ENCODE measurements at places on chromosomes 2 and 18.
A peak's percentile ranks its signal among the peaks of the same experiment; 100 is the strongest.

DNA sequence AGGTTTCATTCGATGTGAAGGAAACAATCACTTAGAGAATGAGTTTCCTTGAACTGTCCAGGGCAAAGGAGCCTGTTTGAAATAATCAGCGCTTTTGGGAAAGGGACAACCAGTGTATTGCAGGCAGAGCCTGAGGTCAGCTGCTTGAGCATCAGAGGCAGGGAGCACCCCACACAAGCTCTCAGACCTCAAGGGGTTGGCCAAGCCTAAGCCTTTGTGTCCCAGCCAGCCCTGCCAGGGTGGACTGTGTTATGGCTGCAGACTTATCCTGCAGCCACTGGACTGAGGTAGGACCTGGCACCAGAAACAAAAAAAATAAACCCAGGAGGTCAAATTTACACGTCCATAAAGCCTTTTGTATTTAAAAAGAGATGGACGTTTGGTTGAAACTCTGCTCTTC is 228.3 kb downstream of the SEPTIN10 start:
- no peak for DNase-seq

- DNase-seq = no peak
These were observed 7.2 kb upstream of the SIX3 start for GRCh38 chr2:44934038-44934982.

GRCh38 chr2:105934467-105934866 is 189.8 kb downstream of the NCK2 start:
- no peak for DNase-seq

GRCh38 chr2:212073360-212073759 is 465.2 kb downstream of the ERBB4 start:
- DNase-seq = no peak

DNA sequence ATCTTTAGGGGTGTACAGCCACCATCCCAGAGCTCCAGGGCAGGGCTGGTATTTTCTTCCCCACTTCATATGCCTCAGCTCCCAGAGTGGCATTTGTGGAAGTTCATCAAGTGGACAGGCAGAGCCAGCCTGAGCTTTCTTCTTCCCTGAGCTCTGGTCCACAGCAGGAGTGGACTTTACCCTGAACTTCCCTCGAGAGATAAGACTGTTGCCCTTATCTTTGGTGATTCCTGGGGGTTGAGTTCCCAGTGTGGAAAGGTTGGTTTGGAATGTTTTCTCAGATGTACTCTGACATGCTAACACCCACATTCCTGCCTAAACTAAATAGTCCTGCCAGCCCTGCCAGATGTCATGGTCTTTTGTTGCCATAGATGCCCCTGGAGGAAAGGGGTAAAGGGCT is 62.0 kb upstream of the LGALSL start:
- no peak for DNase-seq

GRCh38 chr18:58338961-58339592 is 289.8 kb downstream of the ALPK2 start:
- peak; percentile 45 for DNase-seq

DNA sequence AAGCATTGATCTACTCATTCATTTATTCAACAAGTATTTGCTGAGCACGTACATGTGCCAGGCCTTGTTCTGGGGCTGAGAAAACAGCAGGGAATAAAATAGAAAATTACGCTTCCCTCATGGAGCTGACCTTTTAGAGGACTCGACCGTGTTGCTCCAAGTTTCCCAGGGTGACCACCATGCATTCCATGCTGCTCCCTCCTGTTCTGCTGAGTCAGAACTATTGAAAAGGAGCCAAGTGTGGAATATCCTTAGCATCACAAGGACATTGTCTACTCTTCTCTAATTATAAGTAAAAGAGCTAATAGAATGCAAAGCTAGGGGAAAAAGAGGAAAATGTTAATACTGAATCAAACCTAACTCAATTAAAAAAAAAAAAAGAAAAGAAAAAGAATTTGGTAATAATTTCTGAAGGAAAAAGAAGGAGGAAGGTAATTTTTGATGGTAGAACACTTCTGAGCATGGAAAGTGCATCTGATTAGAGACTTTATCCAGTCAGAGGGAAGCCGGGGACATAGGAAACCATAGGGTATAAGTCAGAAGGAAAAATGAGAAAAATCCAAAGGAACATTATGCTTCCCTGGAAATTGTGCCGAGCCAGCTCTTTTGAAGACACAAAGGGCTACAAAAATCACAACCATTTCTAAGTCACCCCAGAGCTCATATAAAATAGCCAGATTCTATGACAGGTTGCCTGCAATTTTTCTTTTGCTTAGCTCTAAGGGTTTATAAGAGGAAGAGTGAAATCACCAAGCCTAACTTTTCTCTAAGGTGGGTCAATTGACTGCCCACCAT is 339.4 kb downstream of the RND3 start:
- DNase-seq = no peak

GRCh38 chr2:42031281-42032223 is 16.3 kb upstream of the PKDCC start:
- no peak for DNase-seq

- no peak for DNase-seq
These were observed 659.5 kb upstream of the HS6ST1 start for GRCh38 chr2:128978212-128978611.

DNA sequence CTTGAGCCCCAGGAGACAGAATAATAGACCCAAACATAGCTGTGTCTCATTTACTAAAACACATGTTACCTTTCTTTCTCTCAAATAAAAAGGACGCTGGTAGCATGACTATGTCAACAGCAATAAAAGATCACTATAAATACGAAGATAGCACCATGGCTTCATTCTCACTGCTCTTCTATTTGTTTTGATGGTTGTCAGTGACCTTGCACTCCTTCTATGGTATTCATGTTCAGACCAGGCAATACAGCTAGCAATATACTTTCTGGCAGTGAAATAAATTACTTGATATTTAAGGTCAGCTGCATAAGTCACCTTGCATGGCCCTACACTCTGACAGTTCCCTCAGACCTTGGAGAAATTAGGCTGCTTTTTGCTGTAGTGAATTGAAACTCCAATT is 263.2 kb upstream of the CDH7 start:
- no peak for DNase-seq

- no peak for DNase-seq
These were observed 8.5 kb downstream of the FMNL2 start for GRCh38 chr2:152343426-152343825.

DNA sequence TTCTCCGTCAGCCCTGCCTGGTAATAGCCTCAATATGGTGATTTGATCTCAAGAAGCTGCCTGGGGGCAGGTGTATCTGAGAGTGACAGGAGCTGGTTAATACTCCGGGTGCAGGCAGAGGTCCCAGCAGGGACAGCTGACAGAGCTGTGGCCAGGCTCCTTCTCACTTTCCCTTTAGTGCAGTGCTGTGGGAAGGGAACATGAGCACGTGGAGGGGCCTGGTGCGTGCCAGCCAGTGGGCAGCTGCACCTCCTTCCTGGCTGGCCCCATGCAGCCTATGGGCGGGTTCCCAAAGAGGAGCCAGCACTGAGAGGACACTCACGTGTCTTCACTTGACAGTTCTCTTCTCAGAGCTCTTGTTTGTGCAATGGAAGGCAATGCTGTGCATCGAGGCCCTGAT is 9.1 kb downstream of the CNNM4 start:
- no peak for DNase-seq

- no peak for DNase-seq
These were observed 24.9 kb downstream of the HJURP start for GRCh38 chr2:233829193-233830110.

GRCh38 chr18:63229971-63230370 is 89.6 kb downstream of the BCL2 start:
- no peak for DNase-seq

DNA sequence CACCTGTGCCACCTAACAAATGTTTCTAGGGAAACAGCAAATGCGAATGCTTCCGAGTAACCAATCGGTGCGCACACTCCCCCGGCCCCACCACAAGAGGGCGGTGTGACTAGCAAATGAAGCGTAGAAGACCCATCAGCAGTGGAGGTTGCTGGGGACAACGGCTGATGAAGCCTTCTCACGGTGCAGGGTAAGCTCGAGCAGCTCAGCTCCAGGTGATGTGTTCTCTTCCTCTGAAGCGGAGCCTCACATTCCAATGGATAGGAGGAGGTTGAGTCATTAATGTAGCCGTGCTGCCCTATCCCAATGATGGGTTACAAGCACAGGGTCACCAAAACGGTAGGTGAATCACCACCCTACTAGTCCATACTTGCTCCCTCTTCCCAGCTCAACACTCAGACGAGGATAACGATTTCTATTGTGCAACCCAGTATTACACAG is 127.6 kb upstream of the TWIST2 start:
- peak; percentile 35 for DNase-seq

DNA sequence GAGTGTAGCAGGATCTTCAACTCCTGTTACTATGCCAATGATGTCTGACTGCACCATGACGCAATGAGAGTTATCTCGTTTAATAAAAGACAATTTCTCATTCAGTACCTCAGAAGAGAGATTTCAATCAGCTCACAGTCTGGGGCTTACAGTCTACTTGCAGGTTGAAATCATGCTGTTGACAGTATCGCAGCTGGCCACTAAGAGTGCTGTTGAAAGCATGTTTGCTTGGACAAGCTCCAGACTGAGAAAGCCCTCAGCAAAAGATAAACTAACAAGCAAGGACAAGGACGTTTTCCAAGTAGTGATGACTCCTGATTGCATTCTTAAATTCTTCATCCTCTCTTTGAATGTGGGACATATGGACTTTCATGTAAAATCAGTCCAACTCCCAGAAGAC is 145.2 kb upstream of the SYT4 start:
- no peak for DNase-seq

GRCh38 chr2:70793450-70793849 is 3.0 kb upstream of the FIGLA start:
- no peak for DNase-seq

DNA sequence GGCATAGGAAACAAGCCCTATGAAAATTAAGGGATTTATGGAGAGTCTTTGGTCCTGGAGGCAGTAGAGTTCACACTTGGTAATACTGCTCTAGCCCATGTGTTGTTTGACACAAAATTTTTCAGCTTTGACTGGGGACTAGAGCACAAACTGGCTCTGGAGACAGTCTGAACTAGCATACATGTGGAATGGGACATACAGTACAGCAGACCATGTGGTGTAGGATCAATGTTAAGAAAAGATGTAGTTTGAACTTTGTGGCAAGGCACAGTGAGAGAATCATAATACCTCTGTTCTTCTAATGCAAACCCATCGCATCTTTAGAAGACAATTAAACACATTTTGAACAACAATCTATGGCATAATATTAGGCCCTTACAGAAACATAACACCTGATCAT is 521.5 kb upstream of the DDX18 start:
- DNase-seq = no peak

- DNase-seq = no peak
These were observed 97.1 kb downstream of the LIPG start for GRCh38 chr18:49658823-49659404.

- DNase-seq = no peak
These were observed 103.4 kb upstream of the HAAO start for GRCh38 chr2:42895791-42896135.

DNA sequence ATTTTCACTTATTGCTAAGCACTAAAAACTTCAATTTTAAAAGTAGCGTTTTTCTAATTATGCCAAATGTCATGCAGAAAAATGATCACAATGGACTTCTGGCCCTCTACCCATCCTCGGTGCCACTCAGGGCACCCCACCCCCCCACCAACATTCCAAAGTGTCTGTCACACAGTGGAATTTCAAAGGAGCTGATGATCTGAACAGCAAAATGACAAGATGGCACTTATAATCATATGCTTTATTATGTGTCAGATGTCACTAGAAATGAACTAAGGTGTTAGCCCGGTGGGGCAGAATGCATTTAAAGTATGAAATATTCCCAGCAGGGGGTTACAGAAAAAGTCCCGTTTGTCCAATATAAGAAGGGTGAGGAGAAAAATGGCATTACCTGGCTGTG is 360.7 kb upstream of the RAB12 start:
- no peak for DNase-seq

GRCh38 chr2:201699416-201699815 is 972 bp upstream of the MPP4 start:
- no peak for DNase-seq

DNA sequence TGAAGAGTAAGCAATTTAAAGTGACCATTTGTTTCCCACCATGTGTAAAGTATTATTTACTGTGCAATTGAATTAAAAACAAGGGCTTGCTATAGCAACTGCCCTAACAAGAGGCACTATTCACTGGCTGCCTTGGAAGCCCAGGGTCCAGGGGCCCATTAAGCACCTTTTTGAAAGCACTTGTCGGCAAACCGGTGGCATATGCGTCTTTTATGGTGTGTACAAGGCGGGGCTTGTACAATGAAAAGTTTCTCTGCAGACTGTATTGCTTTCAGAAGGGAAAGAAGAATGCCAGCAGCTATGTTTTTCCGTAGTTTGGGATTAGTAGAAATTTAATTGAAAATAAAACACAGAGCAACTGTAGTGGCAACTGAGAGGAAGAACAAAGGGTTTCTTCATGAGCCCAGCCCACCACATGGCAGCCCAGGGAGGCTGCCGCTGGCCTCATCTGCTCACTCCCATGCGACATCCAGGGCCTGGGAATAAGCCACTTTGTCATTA is 279.5 kb upstream of the PARD3B start:
- no peak for DNase-seq

GRCh38 chr18:48929941-48930713 is 20.6 kb downstream of the SMAD7 start:
- DNase-seq = no peak

DNA sequence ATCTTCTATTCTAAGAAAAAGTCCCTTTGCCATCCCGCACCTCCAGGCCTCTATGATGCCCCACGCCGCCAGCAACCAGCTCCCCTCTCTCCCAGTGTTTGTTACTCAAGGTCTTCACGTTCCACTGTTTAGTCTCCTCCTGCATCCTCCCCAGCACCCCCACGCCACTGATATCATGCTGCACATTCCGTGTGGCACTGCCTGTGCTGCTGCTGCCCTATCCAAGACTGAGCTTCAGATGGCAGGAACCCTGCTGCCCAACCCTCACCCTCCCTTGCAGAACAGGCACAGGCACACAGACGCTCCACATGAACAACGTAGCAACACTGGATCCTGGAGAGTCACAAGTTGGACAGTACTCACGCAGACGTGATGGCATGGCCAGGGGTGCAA is 35.3 kb downstream of the MYO5B start:
- DNase-seq = no peak

GRCh38 chr18:57276829-57277228 is 75.5 kb upstream of the ST8SIA3 start:
- DNase-seq = peak; percentile 31

DNA sequence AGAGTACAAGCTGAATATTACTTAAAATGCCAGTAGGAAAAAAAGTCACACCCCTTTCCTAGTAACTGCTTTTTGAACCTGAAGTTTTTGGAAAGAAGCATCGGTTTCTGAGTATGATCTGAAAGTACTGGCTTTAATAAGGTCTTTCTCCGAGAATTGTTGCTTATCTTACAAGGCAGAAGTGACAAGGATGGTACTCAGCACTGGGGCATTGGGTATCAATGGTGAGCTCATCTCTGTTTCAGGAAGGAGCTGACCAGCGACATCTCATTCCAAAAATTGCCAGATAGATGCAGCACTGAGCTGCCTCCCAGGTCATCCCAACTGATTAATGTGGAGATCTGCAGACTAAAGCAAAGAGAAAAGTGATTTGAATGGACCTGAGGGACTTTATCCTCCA is 85.4 kb downstream of the FMNL2 start:
- no peak for DNase-seq

GRCh38 chr2:216012830-216013079 is 596 bp downstream of the MREG start:
- no peak for DNase-seq

Measured in neuronal stem cell (in vitro differentiated cells).